NCI-H2081 treated with DMSO at 0.1 percent for 48 hours (cell line): ENCODE measurements at places on chromosomes 16 and 17.

DNA sequence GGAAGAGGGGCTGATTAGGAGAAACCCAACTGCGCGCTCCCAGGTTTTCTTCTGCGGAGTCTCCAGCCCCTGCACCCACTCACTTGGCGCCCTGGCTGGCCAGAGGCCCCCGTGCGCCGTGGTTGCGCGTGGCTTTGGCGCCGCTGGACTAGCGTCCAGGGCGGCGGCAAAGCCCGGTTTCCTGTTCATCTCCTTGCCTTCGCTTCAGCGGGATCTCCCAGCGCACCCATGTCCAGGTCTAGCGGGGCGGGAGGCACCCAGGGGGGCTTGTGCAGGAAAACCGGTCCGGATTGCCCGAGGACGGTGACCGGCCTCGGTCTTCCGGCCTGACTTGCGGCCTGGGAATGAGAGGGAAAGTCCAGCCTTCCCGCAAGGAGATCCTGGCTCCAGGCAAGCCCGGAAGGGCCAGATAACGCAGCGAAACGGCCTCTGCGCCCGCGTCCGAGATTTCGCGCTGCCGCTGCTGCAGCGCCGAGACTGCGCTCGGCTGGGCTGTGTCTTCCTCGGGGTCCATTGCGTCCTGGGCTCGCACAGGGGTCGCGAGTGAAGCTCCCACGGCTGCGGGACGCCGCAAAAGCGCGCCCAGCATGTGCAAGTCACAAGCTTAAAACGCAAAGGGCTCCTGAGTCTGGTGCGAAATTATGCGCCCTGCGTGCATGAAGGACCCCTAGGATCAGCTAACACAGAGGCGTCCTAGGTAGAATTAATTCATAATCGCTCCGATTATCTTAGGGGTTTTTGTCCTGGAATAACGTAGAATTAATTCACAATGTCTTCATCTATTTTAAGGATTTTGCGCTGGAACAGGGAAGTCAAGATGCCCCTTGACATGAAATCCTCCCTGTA, 5.7 kb downstream of the FOXF1 start:
- DNase-seq, result no peak

GRCh38 chr16:86609661-86610060, 31.3 kb downstream of the FOXL1 start:
- no peak for DNase-seq

DNA sequence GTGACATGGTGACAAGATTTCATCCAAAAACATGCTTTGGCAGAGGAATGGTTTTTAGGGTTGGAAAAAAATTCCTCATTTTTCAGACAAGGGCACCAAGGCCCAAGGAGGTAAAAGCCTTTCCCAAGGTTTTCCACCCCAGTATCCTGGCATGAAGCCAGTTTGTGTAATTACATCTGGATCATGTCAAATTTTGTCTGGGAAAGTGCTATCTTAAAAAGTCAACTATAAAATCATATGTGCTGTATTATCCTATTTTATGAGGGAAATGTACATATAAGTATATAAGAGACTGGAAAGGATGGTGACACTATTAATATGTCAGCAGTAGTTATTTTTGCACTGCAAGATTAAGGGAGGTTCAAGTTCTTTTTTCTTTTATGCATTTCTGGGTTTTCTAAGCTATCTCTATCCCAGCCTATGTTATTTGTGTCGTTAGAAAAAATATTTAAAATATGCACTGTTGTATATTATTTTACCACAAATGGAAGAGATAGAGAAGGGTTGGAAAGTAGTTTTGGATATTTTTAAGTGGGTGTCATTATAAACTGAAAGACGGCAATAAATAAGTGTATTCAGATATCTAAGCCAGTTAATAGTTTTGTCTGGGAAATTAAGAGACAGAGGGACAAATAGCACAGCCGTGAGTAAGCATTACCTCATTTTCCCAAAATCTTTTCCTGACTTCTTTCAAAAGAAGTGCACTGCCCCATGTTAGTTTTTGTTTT, 13.5 kb upstream of the FBXO47 start:
- DNase-seq, result no peak

GRCh38 chr17:50963139-50963538, 97.0 kb upstream of the TOB1 start:
- no peak for DNase-seq

DNA sequence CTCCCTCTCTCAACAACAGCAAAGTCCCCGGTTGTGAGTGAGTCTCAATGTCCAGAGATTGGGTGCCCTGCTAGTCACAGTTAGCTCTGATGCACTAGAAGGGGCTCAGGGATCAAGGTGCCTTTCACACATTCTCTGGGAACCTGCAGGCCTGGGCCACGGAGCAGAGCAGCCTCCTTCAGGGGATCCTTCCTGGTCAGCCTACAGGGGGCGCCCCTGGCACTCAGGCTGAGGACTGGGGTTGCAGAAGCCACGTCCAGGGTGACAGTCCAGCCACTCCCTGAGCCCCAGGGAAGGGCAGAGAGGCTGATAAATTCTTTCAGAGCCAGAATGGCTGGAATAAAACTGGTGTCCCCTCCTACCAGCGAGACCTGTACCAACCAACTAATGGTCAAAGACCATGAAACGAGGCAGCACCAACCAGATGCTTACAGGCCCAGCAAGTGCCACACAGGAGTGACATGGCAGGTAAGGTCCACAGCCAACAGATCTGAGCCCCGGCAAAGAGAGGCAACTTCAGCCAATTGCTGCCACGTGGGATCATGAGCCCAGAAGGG, 43.5 kb downstream of the ST3GAL2 start:
- no peak for DNase-seq
